ENCODE measurements at places on chromosomes 2 and 18. TPM values are rescaled to one million over a fixed set of nuclear protein-coding genes. Genes with fewer than 3 reads are reported as not detected.

MSTN gene
- total RNA-seq = 0.10 TPM

GPAT2 gene
- total RNA-seq = 6.8 TPM

TEKT4 gene
- not detected for total RNA-seq

ACVR1C gene
- 2.6 TPM for total RNA-seq

CPO gene
- 0.50 TPM for total RNA-seq

GRP gene
- not detected for total RNA-seq

LYPD6 gene
- total RNA-seq = 0.50 TPM

- no peak for DNase-seq
These were observed 7.5 kb downstream of the CCDC93 start for GRCh38 chr2:118006326-118006725.

GRCh38 chr2:37627710-37628109 lies 43.7 kb downstream of the CDC42EP3 start:
- DNase-seq = no peak

- DNase-seq = peak; percentile 59
These were observed 193.4 kb downstream of the TDRD15 start for GRCh38 chr2:21317131-21317530.

GRCh38 chr18:8341481-8342230 lies 267.6 kb upstream of the RAB12 start:
- no peak for DNase-seq

DNA sequence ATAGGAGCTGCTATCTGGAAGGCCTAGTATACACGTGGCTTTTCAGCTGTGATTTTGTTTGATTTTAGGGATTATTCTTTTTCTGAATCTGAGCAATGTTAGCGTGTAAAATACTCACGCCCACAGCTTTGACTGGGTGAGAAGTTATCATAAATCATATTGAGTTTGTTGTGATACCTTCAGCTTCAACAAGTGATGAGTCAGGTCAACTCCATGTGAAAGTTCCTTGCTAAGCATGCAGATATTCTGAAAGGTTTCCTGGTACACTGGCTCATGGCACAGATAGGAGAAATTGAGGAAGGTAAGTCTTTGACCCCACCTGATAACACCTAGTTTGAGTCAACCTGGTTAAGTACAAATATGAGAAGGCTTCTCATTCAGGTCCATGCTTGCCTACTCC lies at the start of gene GKN1:
GKN1 (plus strand) TSS at position 386 of the 400 bp plus-strand sequence. CDS start 42 bp downstream, outside the sequence.
- no peak for DNase-seq

GRCh38 chr2:42758751-42759150 lies 5.2 kb downstream of the OXER1 start:
- DNase-seq = no peak

DNA sequence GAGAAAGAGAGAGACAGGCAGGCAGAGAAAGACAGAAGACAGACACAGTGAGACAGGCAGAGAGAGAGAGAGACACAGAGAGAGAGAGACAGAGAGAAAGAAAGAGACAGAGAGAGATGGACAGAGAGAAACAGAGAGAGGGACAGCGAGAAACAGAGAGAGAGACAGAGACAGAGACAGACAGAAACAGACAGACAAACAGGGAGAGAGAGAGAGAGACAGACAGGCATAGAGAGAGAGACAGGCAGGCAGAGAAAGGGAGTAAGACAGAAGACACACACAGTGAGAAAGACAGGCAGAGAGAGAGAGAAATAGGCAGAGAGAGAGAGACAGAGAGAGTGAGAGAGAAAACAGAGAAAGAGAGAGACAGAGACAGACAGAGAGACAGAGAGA lies 105.3 kb upstream of the ANKRD30BL start:
- no peak for DNase-seq

DNA sequence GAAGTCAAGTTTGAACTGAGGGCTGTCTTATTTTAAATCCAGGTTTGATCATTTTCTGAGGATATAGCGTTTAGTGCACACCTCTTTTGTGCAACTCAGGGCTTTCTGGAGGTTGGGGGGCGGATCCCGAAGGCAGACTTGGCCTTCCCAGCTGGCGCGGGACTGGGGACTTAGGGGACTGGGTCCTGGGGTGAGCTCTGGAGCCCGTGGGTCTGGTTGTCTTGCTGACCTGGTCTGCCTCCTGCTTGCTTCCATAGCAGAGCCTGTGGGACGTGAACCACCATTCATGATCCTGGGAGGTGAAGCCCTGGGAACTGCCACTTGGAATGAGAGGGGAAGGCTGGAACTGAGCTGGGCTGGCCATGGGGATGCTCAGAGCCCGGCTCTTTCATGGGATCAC lies 63.1 kb downstream of the AGAP1 start:
- DNase-seq = no peak

GRCh38 chr18:49843131-49843530 lies 29.8 kb upstream of the ACAA2 start:
- DNase-seq = no peak

DNA sequence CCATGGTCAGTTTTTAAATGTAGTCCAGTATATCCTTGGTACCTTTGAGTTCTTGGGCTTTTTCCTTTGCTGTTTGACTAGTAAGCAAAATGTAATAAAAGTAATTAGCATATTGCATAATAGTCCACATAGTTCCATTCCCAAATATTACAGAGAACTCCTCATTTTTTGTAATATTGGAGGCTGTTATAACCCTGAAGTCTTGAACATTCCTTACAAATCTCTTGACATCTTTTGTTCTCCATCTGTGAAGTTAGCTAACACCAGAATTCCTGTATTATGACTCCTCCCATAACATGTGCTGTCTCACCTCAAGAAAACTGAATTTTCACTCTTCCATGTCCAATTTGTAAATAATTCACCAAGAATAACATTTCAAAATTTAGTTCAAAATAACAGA lies 17.1 kb downstream of the CREB1 start:
- no peak for DNase-seq

GRCh38 chr2:155389224-155389623 lies 690.7 kb downstream of the KCNJ3 start:
- DNase-seq = no peak

All from left cardiac atrium (tissue), 4 donors.